Activated naive CD8-positive, alpha-beta T cell treated with anti-CD3 and anti-CD28 coated beads for 36 hours (primary cell): ENCODE measurements at places on chromosomes 1 and 21.
A peak's percentile ranks its signal among the peaks of the same experiment; 100 is the strongest.

- no peak for DNase-seq
These were observed 13.6 kb downstream of the RIPK4 start for GRCh38 chr21:41753006-41753898.

GRCh38 chr1:35454616-35455015 is 102.6 kb downstream of the KIAA0319L start:
- no peak for DNase-seq

GRCh38 chr1:88079036-88079435 is 605.0 kb upstream of the PKN2 start:
- no peak for DNase-seq

- DNase-seq: no peak
These were observed 106.3 kb downstream of the HIVEP3 start for GRCh38 chr1:41812453-41812852.

DNA sequence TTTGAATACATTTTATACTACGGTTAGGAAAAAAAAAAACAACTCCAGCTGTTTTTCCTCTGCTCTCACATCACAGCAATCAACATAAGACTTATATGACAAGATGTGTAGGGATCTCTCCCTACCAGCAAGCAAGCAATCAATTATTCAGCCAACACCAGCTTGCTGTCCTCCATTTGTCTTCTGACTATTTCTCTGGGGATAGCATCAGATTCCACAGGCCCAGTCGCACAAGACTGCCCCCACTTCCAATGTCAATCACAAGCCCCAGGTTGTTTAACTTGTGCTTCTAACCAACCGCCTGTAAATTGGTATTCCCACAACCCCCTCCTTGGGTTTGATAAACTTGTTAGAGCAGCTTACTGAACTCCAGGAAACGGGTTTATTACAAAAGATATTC is 873.1 kb upstream of the TMPRSS15 start:
- DNase-seq: no peak

DNA sequence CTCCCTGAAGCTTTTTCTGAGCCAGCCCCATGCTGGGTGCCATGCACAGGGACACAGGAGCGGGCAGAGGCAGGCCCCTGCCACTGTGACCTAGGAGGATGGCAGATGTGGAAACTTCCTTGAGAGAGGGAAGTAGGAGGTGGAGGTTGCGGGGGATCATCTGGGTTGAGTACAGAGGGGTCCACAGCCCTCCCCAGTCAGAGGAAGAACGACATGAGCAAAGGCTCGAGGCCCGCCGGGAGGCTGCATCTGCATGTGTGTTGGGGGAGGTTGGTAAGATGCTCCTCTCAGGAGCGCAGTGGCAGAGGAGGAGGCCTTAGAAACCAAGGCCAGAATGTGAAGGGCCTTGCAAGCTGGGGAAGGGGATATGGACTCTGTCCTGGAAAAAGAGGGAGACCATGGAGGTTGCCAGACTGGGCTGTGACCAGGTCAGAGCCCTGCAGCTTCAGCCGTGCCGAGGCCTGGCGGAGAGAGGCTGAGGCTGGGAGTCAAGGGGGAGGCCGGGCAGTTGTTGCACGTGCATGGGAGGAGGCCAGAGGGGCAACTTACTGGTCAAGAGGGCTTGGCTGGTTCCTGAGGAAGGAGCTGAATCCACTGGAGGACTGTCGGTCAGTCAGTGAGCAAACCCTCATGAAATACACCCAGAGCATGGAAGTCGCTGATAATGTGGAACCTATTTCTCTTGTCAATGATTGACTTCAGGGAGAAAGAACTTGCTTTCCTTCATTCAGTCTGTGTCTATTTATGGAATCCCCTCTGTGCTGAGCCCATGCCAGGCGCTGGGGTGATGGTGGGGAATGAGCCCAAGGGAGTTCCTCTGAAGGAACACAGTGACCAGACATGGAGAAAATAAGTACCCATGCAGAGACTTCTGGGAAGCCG is 31.7 kb downstream of the A3GALT2 start:
- no peak for DNase-seq

DNA sequence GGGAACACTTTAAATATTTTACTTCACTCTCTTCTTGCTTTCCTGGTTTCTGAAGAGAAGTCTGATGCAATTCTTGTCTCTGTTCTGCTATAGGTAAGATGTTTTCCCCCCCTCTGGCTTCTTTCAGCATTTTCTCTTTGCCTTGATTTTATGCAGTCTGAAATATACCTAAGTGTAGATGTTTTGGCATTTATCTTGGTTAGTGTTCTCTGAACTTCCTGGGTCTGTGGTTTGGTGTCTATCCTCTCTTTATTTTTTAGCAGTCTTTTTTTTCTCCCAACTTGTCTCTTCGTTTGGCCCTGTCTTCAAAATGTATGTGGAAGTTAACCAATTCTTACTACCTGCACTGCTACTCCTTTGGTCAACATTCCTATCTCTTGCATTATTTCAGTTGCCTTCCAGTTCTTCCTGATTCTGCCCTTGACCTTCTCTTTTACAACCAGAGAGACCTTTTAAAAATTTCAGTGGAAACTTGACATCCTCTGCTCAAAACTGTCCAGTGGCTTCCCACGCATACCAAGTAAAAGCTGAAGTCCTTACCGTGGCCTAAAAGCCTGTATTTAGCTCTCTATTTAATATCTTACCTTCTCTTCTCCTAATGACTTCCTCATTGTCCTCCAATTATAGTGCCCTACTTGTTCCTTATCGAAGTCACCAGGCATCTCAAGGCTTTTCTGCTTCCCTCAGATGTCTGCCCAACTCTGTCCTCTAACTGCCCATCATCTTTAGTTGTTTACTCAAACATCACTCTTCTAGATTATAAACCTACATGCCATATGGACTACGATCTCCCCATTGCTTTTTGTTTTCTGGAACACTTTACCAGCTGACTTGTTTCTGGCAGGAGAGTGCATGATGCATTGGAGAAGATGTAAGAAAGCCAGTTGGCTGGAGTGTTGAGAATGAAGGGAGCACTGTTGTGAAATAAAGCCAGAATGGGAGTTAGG is 40.9 kb downstream of the RAP1A start:
- no peak for DNase-seq

DNA sequence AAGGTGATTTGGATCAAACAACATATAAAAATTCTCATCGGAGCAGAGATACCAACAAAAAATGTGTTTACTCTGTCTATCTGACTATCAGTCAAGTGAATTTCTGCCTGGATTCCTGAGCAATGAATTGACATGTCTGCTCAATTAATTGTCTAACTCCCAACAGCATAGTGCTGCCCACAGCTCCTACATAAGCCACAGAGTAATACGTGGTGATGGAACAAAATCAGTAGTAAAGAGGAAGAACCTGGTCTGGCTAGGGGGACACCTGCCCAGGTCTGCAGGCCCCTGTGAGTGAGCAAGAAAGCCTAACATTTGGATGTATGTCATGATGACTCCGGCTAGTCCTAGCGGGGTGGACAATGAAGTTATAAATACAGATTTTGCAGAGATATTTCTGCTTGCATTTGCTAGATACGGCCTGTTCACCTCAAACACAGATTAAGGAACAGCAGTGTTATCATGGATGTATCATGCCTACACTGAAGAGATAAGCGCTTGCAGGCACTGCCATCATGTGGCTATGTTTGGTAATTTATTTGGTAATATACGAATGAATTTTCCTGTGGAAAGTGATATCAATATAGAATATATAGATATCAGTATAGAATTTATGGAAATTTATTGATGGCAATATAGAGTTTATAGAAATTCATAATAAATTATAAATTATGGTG is 69.6 kb upstream of the LRRC8B start:
- DNase-seq: peak; percentile 41

GRCh38 chr21:28018741-28019669 is 973.7 kb downstream of the LTN1 start:
- no peak for DNase-seq

DNA sequence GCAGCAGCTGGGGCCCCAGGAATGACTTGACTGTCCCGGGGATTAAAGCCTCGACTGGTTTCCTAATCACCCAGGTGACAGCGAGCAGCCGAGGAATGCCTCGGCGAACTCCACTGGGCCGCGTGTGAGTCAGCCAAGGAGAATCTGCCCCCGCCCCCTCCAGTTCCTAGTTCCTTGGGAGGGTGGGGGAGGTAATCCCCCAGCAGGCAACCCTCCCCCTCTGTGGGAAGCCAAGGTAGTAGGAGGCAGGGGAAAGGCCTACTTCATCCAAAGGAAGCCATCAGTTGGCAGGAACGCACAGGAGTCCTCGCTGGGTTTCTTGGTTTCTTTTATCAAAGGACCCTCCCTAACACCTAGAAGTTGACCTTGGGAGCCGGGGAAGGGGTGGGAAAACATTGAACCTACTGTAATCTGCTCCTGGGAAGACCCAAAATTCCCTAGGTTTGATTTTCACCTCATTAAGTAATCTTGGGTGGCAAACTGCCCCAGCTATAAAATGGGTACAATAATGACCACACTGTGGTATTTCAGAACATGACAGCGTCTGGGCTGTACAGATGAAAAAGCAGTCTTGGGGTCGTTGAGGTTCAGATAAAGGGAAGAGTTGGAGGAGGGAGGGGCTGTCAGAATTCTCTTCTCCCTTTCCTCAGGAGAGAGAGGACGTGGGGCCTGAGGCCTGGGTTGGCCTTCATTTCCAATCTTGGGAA is 1.4 kb downstream of the TENT5B start:
- DNase-seq: no peak

DNA sequence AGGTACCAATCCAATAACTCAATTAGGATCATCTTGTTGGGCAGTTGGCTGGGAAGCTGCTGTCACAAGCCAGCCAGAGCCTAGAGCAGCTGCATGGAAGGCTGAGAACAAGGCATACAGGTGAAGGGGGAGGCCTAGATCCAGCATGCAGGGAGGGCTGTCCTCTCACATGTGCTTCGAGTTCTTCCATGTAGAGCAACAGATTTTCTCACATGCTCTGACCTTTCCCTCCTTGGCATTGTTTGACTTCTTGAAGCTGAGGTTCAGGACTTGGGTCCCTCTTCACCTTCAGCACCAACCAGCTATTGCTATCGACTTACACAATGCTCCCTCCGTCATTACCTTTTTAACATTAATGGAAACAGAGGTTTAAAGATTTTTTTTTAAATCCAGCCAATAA is 257.7 kb downstream of the ATG4C start:
- no peak for DNase-seq

GRCh38 chr1:212234431-212235395 is 50.5 kb upstream of the PPP2R5A start:
- no peak for DNase-seq

- DNase-seq: no peak
These were observed 40.3 kb downstream of the XPR1 start for GRCh38 chr1:180672105-180672504.

GRCh38 chr1:153760440-153760839 is 14.8 kb upstream of the SLC27A3 start:
- DNase-seq: no peak

DNA sequence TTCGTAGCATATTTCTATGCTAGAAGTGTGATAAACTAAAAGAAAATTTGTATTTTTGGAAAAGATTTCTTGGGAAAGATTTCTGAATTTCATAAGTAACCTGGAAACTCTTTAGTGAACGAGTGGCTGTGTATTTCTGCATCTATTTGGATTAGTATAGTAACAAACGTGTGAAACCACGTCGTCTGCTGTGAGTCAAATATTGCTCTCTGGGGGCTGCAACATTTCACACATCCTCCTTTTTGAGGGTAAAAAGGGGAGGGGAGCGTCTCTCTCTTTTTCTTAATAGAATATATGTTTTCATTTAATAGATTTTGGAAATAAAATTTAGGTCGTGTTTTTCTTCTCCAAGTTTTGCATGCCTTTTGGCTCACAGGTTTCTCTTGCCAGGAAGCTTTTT is 44.8 kb downstream of the LHX9 start:
- DNase-seq: no peak

DNA sequence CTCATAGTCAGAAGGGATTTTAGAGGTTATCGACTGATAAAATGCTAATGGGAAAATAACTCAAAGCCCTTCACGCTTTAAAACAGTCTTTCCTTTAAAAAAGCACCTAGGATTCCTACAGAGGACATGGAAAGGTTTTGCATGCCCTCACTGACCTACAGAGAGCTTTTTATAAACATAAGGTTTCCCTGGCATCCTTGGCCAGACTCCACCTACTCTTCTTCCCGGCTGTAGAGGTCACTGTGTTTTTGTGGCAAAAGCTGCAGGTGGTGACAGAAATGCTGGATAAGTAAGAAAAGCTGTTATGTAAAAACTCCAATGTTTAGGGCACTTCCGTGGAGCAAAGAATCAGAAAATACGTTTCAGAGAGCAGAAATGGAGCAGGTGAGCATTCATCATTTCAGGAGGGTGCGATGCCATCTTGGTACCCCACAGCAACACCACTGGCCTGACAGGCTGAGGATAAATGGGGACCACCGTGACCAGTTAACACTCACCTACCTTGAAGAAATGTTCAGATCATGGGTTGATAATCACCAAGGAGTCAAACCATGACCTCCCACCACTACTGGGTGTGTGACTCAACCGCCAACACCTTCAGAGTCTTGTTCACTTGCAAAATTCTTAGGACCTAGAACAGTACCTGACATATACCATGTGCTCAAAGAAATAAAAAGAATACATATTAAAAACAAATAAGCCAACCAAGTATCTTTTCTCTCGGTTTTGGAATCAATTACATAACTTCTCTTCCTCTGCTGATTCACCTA is 46.6 kb downstream of the SSBP3 start:
- no peak for DNase-seq

- DNase-seq: no peak
These were observed 51.5 kb downstream of the MIGA1 start for GRCh38 chr1:77830946-77831345.

GRCh38 chr1:163928069-163928468 is 606.3 kb downstream of the NUF2 start:
- DNase-seq: no peak

DNA sequence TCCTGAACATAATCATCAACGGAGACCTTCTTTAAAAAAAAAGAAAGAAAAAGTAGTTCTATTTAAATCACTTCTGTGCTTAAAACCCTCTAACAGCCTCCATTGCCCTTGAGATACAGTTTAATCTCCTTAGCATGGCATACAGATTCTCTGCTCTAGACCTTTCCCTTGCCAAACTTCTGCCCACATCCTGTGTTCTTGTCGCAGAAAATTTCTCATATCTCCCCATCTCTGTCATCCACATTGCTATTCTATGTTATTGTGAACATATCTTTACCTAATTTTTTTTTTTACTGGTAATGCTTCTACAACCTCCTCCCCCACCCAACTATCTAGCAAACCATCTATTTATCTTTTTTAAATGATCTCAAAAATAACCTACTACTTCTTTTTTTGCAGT is 135.7 kb upstream of the PROX1 start:
- DNase-seq: no peak

DNA sequence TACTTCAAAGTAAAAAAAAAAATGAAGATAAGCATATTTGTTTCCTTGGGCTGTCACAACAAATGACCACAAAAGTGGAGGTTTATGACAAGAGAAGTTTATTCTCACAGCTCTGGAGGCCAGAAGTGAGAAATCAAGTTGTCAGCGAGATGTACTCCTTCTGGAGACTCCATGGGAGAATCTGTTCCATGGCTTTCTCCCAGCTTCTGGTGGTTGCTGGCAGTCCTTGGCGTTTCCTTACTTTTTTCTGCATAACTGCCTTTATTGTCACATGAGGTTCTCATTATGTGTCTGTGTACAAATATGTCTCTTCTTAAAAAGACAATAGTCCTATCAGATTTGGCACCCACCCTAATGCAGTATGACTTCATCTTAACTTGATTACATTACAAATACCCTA is 398.3 kb downstream of the KCNT2 start:
- DNase-seq: no peak
